ENCODE measurements at places on chromosomes 11 and 22.
A peak's percentile ranks its signal among the peaks of the same experiment; 100 is the strongest.

- no peak for DNase-seq
Measured at GRCh38 chr22:43136255-43136654, 6.9 kb downstream of the MCAT start.

DNA sequence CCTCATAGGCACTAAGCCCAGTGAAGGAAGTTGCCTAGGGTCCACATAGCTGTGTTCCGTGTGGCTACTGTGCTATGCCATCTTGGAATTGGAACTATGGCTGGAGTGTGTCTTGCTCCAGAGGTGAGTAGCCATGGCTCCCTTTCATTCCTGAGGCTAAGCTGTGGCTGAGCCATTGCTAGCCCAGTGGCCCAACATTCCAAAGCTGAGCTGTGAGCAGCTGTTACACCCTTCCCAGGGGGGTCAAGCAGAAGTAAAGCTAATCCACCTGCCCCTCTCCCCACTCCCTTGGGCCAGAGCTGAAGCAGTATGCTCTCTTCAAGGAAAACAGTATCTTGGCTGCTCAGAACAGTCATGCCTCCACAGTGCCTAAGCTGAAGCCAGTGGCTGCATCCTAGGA lies 51.1 kb downstream of the USP35 start:
- DNase-seq = no peak

- no peak for DNase-seq
Measured at GRCh38 chr22:38403812-38404211, 51.2 kb downstream of the KCNJ4 start.

DNA sequence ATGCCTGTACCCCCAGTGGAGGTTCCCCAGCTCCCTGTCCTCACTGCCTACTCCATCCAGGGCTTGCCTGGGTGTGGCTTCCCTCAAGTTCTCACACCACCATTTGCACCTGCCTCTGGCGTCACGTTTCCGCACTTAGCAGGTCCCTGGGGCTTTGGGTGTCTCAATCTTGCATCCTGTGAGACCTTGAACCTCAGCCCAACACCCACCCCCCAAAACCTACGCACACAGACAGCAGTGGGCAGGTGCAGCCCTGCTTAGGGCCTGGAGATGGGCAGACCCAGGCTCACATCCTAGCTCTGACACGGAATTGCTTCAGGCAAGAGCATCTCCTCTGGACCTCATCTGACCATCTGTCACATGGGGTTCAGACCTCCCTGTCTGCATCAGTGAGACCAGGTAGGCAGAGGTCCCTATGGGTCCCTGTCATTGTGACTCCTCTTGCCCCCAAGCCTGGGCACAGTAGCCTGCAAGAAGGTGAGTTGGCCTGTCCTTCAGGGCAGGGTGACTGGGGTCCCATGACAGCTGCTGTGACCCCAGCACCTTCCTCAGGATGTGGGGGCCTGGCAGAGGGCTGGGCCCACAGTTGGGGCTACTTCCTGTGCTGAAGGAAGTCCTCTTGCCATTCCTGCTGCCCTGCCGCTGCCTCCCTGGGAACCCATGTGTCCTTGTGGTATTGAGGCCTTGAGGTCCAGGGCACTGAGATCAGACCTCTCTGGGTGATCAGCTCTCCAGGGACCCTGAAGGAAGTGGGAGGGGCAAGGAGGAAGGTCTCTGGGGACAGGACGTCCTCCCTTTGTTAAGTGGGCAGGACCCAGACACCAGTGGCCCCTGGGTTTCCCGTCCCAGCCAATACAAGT lies 2.0 kb downstream of the SIPA1 start:
- no peak for DNase-seq

DNA sequence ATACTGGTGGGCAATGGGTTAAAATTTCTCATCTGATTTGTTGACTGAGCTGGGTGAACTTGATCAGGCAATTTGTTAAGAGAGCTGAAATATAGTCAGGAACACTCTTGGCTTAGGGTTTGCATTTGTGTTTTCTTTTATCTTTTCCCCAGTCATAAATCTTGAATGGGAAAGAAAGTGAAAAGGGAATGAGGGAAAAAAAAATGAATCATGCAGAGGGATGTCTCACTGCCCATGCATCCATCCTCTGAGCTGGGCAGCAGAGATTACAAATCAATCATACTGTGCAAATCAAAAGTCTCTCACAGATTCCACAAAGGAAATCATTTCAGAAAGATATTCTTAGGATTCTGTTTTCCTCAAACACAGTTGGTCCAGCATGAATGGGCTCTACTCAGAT lies 174.2 kb upstream of the MPPED2 start:
- no peak for DNase-seq

GRCh38 chr11:117715801-117716200 lies 81.2 kb downstream of the DSCAML1 start:
- DNase-seq = no peak

DNA sequence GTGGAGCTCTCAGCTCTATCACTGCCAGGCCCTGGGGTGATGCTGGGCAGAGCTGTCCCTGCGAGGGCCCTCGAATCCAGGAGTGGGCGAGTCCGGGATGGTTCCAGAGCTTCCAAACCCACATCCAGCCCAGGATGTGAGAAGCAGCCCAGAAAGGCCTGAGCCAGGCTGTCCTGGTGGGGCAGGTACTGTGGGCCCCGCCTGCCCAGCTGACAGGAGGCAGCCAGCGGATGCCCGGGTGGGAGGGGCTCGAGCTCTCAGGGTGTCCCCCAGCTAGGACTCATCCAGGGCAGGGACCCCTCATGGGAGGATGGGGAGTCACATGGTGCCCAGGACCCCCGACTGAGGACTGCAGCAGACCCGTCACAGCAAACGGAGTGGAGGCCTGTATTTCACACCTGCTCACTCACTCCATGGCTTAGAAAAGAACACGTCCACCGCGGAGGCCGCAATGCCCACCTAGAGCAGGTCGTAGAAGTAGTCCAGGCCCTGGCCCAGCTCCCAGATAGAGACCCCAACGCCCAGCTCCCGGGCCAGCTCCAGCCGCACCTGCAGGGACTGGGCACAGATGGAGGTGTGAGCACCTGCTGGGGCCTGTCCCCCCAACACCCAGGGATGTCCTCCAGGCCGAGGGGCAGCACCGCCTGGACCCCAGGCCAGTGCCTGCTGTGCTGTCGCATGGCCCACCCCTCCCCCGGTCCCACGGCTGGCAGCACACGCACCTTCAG lies 26.9 kb downstream of the TSPAN4 start:
- no peak for DNase-seq

DNA sequence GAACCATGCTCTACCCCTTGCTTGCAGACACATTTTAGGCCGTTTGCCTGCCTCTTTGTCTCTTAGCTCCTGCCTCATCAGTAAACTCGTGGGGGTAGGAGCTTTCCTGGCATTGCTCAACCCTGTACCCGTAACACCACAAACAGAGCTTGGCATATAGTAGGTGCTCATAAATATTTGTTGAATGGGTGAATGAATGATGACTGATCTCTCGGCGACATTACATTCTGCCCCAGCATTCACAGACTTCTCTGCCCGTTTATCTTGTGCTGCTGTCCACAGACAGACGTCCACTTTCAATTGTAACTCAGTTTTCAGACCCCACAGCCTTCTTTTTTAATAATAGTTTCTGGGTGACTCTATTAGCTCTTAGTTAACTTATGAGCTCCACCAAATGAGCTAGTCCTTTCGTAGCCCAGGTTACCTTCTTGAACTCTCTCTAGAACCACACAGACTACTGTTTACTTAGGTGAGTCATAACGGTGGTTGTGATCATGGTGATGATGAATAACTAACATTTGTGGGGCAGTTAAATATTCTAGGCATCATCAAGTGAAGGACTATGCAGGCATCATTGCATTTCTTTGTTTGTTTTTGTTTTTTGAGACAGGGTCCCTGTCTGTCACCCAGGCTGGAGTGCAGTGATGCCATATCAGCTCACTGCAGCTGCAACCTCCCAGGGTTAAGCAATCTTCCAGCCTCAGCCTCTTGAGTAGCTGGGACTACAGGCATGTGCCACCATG lies 188.4 kb downstream of the ADAMTS15 start:
- DNase-seq = no peak

GRCh38 chr22:33315954-33316353 lies 257.8 kb upstream of the SYN3 start:
- DNase-seq = no peak

DNA sequence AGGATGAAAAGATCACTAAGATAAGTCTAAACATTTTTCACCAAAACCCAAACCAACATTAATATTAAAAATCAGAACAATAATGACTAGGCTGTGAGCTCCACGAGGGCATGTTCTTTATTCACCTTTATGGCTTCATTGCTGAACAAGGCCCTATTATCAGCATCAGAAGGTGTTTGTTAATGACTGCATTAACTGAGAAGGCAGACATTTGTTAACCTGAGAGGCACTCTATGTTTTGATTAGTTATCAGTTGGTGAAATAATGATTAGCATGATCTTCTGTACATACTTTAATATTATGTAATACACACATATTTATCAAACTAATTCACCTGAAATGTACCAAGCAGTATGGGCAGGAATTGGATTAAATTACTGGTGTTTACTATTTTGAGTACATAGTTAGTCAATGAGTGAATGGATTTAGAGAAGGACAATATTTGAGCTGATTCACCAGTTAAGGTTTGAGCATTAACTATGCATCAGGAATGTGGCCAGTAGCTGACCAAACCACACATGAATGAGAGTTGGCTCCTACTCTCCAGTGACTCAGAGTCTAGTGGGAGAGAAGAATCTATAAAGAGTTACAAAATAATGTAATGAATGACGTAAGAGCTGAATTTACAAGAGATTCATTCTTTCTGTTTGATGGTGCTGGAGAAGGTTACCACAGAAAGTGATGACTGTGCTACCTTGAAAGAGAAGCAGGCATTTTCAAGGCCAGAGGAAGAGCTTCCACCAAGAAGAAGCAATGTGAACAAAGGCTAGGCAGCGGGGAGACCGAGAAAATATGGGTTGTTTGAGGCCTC lies 6.7 kb downstream of the IL18 start:
- peak; percentile 84 for DNase-seq

DNA sequence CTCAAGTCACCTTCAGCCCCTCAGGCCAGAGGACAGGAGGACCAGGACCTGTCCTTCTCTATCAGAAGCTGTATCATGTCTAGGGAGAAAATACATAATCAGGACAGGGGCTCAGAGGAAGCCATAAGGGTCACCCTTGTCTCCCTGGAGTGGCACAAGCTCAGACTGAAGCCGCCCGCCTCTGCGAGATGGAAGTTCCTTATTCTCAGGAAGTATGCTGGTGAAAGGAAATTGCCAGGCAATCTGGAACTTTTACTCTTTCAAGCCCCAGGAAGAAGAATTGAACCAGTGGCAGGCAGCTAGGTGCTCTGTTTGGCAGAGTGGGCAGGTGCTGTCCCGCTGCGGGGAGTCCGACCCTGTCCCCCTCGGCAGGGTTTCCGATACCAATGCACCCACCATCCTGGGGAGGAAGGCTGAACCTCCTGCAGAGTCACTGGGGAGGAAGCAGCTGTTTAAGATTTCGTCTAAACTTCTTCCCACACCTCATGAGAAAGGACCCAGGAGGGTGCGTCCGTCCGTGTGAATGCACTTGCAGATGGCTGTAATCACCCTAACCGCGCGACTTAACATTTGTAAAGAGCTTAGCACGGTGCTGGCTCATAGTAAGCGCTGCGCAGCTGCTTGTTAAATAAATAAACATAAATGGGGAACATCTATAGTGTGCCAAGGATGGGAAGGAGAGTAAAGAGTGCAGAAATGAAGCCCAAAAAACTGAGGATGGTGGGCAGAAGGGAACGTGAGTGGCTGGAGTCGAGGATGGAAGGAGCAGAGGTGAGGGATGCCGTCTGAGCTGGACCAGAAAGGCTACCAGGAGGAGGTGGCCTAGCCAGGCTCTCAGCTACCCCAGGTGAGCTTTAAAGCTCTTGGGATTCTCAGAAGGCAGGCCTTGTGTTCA lies 5.0 kb upstream of the ANO1 start:
- DNase-seq = no peak

DNA sequence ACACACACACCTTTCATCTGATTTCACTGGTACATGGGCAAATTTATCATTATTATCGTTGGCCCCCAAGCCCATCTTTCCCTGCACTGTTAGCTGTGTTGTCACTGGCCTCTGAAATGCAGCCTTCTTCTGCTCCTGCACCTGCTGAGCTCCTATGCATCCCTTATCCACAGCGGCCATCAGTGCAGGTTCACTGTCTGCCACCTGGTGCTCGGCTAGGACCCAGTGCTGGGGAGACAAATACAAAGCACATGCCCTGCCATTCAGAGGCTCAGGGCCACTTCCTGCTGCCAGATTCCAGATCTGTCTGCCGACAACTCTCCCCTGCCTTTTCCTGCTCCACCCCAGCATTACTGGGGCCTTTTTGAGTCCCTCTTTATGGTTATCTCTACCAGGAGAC lies 1205.4 kb downstream of the TBC1D22A start:
- no peak for DNase-seq

DNA sequence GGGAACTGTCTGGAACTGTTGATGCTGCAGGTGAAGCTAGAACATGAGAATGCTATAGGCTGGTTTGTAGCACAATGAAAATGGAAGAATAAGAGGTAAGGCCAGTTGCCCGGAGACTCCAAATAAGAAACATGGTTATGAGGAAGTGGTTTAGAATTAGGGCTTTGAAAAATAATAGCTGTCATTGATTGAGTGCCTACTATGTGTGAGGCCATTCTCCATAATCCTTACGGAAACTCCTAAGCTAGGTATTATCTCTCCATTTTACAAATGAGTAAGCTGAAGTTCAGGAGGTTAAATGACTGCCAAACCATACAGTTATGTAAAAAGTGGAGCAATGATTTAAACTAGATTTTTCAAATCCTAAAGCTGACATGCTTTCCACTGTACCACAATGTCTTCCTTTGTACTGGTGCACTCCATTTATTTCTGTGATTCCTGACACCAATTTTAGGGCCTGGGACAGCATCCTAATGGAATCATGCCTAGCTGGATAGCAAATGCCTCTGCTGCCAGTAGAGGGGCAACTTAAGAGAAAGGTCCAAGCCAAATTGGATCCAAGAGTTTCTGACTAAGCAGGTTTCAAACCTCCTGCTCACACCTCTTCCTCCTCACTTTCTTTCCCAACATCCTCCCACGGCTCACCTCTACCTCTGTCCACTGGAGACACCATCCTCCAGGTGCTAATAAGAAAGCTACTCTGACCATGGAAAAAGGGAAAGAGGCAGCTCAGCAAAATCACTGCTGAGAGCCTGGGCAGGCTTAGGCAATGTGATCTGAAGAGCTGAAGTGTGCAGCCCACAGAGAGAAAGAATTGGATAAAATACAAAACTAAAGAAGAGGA lies 46.9 kb upstream of the PICALM start:
- no peak for DNase-seq

DNA sequence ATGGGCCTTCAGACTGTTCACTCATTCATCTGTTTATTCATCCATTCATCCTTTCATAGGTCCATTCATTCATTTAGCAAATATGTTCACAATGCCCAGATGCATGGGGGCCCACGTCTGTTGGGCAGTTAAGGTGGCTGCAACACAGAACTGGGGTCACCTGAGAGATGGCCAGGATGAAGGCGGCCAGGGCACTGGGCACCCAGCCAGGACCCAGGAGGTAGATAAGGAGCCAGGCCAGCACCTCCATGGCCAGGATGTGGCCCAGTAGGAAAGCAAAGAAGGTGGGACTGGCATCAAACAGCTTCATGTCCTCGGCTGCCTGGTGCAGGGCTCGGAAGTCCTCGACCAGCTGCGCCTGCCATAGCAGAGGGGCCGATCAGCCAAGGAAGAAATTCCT lies 12.2 kb downstream of the FADS3 start:
- no peak for DNase-seq

- no peak for DNase-seq
Measured at GRCh38 chr11:114315749-114316368, 19.7 kb downstream of the NNMT start.

All from HS-27A (cell line).